MG63 (cell line): ENCODE measurements at places on chromosomes 5 and 9. TPM values are rescaled to one million over a fixed set of nuclear protein-coding genes. Genes with fewer than 3 reads are reported as not detected.

The TMEM174 gene
- total RNA-seq: not detected in 2 replicates

DNA sequence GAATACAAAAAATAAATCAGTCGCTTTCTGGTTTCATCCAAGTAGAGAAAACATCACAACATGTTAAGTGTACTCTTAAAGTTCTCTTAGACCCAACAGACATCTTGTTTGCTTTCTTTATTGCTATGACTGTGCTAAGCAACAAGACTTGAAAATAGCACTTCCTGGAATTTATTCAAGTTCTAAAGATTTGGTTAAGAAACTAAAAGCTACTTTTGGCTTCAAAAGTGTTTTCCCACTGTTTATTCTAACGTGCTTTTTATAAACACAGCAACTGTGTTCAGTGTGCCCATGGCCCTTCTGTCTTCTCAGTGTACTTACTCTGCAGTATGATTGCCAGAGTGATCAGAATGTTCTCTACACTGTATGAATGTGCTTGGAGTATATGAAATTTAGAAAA lies 109.8 kb downstream of the GIN1 start:
- DNase-seq: no peak

GRCh38 chr9:131759017-131759647 lies 19.3 kb upstream of the RAPGEF1 start:
- DNase-seq: no peak

DNA sequence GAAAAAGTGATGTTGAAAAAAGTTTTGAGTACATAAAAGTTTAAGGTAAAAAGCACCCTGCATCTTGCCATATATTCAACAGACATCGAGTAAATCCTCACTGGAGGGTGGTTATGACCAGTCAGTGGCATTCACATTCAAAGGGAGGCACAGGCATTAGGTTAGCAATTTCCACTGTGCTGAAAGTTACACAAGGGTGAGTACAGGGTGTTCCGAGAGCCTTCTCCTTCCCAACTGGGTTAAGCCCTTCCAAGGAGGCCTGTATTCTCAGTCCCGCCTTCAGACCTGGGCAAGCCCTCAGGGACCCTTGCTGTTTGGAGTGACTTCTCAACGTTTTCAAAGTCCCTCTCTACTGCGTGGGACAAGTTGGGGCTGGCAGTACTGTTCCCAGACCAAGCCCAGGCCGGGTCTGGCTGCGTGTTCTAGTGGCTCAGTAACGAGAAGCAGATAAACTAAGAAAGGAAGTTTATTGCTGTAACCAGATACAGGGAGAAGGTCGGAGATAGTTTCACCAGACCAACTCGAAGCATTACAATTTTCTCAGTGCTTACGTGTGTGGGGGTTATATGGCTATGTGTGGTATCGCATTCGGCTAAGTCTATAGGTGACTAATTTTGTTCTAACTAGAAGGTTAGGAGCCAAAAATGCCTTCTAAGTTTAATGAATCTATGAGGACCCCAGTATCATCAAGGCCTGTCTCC lies 13.0 kb upstream of the SETX start:
- no peak for DNase-seq

- DNase-seq: no peak
Measured at GRCh38 chr5:93421987-93422401, 159.0 kb downstream of the NR2F1-AS1 start.

GRCh38 chr9:129110740-129111527 lies at the start of the genes CRAT and PTPA:
Gene CRAT, minus strand, starts transcription at chr9:129110793. Its CDS starts 284 bp downstream, at chr9:129110509.
Gene PTPA, plus strand, starts transcription at chr9:129111415. Its CDS starts 186 bp downstream, at chr9:129111601.
- DNase-seq: peak; percentile 96

DNA sequence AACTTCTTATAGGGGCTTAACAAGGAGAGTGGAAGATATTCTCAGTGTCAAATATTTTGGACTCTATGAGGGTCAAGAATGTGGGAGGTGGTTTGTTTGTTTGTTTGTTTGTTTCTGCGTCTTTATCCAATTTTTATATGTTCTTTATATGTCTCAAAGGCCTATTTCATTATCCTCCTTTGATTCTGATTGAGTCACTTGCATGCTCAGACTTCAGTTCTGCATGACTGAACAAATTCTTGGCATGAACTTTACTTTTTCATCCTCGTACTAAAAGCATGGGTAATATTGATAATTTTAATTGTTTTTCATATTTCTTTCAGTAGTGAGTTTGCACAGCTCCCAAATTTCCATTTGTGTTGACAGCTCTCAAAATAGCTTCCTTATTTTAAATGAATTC lies 19.2 kb upstream of the ERBIN start:
- DNase-seq: no peak

DNA sequence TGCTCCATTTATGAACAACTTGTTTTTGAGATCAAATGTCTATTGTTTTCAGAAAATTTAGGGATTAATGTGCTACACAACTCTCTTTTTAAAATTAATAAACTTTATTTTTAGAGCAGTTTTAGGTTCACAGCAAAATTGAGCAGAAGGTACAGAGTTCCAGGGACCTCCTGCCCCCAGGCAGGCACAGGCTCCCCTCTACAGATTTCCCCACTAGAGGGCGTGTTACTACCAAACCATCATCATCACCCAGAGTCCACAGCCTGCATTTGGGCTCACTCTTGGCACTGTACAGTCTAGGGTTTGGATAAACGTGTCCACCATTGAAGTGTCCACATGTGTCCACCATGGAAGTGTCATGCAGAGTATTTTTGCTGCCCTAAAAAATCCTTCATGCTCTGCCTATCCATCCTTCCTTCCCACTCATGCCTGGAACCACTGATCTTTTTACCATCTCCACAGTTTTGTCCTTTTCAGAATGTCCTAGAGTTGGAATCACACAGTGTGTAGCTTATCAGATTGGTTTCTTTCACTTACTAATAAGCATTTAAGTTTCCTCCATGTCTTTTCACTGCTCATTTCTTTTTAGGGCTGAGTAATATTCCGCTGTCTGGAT lies 61.7 kb downstream of the MRPL36 start:
- DNase-seq: no peak

GRCh38 chr5:160545832-160546231 lies 124.2 kb downstream of the PTTG1 start:
- DNase-seq: no peak
